NCI-H345 (cell line): ENCODE measurements at places on chromosomes 1 and 21.

- no peak for DNase-seq
These were observed 69.7 kb upstream of the ADAM30 start for GRCh38 chr1:119966020-119966419.

- DNase-seq, result no peak
These were observed 5.4 kb upstream of the SLAMF8 start for GRCh38 chr1:159821171-159821867.

DNA sequence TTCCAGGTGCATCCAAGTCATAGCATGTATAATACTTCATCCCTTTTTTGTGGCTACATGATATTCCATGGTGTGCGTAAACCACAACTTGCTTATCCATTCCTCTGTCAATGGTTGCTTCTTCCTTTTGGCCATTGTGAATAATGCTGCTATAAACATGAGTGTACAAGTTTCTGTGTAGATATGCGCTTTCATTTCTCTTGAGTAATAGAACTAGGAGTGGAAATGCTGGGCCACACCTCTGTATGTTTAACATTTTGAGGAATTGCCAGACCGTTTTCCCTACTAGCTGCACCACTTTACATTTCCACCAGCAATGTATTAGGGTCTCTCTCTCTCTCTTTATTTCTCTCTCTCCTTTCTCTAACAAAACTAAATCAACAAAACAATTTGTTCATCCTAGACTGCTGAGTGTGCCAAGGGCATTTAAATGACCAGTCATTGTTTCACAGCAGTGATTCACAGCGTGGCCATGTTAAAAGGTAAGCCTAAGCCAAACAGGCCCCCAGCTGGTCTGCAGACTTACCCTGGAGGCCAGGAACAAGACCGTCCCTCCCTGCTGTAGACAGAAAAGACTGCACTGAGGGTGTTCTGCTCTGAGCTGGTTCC lies 53.2 kb upstream of the LYST start:
- DNase-seq, result peak; percentile 52

GRCh38 chr1:39310691-39311090 lies 106.2 kb downstream of the MACF1 start:
- DNase-seq, result no peak

GRCh38 chr1:171250263-171250662 lies 2.0 kb downstream of the FMO1 start:
- DNase-seq, result no peak

- DNase-seq, result no peak
These were observed 33.2 kb downstream of the KCTD3 start for GRCh38 chr1:215600258-215600792.

DNA sequence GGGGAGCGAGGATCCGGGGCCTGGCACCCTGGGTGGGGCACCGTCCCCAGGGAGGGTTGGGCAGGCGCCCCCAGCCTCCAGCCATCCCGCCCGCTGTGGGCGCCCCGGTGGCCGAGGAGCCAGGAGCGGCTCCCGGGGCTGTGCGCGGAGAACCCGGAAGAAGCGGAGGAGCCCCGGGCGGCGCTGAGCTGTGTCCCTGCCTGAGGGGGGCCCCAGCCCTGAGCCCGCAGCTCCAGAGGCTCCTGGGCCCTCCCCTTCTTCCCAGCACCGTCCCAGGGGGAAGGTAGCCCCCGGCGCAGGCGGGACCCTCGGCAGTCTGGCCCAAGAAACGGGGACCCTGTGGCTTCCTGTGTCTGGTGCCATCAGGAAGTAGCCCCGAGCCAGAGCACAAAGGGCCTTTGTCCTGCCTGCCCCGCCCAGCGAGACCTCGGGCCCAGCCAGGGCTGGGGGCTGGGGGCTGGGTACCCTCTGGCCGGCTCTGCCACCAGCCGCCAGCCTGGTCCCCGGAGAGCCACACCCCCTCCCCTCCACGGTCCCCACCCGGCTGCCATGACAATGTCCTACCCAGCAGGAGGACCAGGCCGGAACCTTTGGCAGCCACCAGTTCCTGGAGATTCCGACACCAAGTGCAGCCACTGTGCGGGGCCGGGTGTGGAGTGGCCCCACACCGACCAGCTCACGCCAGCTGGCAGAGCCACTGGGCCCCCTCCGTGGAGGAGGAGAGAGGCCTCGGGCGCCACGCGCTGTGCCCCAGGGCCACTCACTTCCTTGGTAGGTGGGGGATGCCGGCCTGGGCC lies 15.6 kb upstream of the TTLL10 start:
- DNase-seq, result peak; percentile 21

DNA sequence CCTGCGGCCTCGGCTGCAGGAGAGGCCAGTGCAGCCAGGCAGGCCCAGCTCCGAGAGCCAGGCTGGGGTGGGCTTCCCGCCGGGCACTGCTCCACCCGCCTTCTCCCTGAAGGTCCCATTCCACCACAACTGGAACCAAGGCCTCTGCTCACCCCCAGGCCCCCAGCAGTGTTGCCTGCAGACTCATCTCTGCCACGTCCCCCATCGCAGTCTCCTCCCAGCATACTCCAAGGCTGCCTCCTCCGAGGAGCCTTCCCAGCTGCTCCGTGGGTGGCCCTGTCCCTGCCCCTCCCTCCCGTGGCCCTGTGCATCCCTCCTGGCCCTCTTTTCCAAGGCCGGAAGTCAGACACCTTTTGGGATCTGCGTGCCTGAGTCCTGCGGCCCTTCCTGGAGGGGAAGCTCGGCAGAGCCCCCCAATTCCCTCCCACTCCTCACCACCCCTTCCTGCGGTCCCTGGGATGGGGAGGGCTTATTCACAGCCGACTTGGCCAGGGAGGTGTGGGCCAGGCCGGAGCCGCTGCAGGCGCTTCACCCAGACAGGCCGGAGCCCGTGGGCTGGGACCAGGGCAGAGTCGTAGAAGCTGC lies 47.6 kb downstream of the SLX9 start:
- DNase-seq, result no peak

- DNase-seq, result no peak
These were observed 12.0 kb upstream of the S100A2 start for GRCh38 chr1:153577624-153578051.

DNA sequence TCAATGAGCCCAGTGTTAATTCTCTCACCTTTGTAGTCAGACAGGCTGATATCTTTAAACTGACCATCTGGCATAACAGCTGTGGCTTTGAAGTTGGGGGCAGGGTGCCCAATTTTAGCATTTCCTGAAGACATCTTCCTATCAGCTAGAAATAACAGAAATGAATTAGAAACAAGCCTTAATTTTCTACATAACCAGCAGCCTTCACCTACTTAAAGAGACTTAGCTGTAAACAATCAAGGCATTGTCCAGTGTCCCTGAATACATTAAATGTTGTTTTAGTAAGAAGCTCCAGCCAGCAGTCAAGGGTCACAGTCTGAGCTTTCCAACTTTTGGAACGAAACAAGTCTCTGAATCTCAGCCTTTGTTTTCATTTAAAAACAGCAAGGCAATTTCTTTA lies 2.8 kb downstream of the PRDX1 start:
- no peak for DNase-seq

- DNase-seq, result no peak
These were observed 19.5 kb upstream of the TNFRSF1B start for GRCh38 chr1:12147201-12147701.

- no peak for DNase-seq
These were observed 37.6 kb downstream of the NRDC start for GRCh38 chr1:51840743-51841461.

DNA sequence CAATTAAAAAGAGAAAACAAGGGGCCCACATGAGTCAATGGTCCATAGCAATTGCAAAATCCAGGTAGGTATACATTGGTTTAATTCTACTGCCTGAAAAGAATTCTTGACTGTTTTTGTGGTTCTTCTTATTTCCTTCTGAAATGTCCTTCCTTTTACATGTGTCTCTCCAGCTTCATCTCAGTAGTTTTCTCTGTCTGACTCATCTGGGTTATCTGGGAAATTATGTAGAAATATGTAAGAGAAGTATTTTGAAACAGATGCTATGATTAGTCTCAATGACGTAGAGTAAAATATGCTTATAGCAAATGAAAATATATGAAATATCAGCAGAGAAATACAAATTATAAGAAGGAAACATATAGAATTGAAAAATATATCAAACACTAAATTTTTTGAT lies 953.2 kb downstream of the BRINP3 start:
- DNase-seq, result no peak

- DNase-seq, result no peak
These were observed 101.6 kb upstream of the TARDBP start for GRCh38 chr1:10910681-10911489.

DNA sequence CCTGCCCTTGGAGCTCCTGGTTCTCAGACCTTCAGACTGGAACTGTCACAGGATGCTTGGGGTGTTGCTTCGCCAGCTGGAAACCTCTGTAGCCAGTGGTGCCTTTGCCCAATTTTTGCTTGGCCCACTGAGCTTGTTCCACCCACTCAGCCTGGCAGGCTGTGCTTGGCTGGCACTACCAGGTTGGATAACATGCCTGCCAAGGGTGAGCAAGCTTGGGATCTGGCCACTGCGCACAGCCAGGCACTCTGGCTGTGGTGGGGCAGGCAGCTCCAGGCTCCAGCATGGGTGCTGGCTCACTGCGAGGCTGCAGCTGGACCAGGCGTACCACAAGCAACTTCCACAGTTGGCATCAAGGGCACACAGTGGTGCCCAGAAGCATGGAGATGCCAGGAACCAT lies 967.8 kb upstream of the NCAM2 start:
- no peak for DNase-seq

GRCh38 chr1:111275079-111275478 lies 15.6 kb upstream of the CHIA start:
- DNase-seq, result no peak

- DNase-seq, result no peak
These were observed 2.3 kb upstream of the OR6K6 start for GRCh38 chr1:158752155-158752712.

DNA sequence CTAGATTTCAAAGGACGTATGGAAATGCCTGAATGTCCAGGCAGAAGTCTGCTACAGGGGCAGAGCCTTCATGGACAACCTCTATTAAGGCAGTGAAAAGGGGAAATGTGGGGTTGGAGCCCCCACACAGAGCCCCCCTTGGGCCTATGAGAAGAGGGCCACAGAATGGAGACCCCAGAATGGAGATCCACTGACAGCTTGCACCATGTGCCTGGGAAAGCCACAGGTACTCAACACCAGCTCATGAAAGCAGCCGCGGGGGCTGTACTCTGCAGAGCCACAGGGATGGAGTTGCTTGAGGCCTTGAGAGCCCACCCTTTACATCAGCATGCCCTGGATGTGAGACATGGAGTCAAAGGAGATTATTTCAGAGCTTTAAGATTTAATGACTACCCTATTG lies 108.7 kb downstream of the DMRTB1 start:
- DNase-seq, result no peak

- no peak for DNase-seq
These were observed 67.1 kb downstream of the KCNJ15 start for GRCh38 chr21:38323721-38324531.

- DNase-seq, result no peak
These were observed 7.4 kb downstream of the BSDC1 start for GRCh38 chr1:32386676-32387392.

GRCh38 chr1:4775506-4775905 lies 121.1 kb downstream of the AJAP1 start:
- DNase-seq, result no peak

- DNase-seq, result no peak
These were observed 57.8 kb downstream of the RHOU start for GRCh38 chr1:228793032-228793431.

DNA sequence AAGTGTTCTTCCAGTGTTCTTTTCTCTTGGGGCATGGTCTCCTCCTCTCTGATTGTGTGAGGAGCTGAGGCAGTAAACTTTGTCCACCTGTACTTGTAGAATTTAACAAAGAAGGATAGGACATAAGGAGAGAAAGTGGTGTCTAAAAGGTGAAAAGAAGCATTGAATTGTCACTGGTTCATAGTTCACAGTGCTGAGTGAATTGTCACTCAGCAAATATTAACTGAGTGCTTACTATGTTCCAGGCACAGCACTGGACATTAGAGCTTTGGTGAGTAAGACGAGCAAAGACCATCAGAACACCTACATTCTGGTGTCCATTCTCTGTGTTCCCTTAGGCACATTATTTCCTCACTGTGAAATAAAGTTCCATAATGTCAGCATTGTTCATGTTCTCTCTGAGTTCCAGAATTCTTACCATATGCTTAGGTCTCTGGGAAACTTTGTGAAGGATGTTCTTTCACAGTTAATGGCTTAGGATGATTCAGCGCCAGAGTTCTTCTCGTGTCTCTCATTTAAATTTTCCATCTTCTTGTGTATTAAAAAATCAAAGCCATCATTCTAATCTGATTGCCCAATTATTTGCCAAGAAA lies 156.8 kb upstream of the HOOK1 start:
- DNase-seq, result no peak

GRCh38 chr21:36859744-36860501 lies 106.5 kb downstream of the HLCS start:
- DNase-seq, result no peak

DNA sequence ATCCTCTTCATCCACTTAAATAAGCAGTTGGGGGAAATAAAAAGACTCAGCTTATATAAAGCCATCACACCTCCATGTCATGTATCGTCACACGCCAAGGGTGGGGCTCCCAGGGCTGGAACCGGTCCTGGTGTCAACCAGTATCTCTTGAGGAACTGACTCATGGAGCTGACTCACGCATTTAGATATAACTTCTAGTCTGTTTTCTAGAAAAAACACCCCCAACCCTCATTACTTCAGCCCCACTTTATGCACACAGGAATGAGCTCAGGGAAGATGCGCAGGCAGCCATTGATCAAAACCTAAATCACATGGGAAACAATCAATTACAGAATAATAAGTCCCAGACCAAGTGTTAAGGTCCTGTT lies 6.9 kb upstream of the IL22RA1 start:
- DNase-seq, result no peak

GRCh38 chr1:4018466-4019146 lies 118.5 kb upstream of the C1orf174 start:
- DNase-seq, result no peak

DNA sequence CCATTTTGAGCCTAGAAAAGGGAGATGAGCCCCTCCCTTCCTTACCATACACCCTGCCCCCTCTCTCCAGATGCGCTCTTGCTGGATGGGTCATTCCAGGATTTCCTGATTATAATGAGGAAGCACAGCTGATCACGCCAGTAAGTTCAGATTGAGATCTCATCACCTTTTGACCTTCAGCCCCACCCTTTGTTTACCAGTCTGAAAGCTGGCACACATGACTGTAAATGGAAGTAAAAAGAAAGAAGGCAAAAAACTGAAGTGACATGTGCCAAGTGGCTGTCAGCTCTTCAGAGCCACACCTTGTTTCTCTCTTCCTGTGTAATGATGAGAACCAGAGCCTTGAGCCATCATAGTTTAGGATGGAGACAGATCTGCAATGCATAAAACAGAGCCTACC lies 27.9 kb downstream of the S1PR1 start:
- no peak for DNase-seq

DNA sequence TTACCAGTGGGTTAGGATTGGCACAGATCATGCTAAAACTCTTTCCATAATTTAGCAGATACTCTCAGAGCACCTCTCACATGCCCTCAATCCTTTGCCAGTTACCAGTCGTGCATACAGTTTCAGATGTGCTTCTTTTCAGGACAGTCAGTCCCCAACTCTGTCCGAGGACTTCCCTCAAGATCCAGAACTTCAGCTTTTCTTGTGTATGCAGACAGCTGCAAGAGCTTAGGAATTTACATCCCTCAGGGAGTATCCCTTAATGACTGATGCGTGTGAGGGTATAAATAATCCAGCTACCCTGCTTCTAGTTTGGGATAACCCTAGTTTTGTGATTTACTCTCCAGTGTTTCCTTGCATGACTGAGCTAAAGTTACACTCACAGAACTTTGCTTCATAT lies 393.0 kb upstream of the PLXNA2 start:
- DNase-seq, result no peak

GRCh38 chr1:59316497-59317128 lies 19.7 kb downstream of the FGGY start:
- no peak for DNase-seq

- no peak for DNase-seq
These were observed 65.7 kb downstream of the DISP1 start for GRCh38 chr1:222880587-222880986.

- no peak for DNase-seq
These were observed 95.2 kb downstream of the NPHP4 start for GRCh38 chr1:5896706-5897660.
